Panc1 (cell line): ENCODE measurements at places on chromosomes 5 and 9.

- DNase-seq: no peak
Measured at GRCh38 chr5:1757511-1757910, 42.1 kb downstream of the MRPL36 start.

- no peak for DNase-seq
Measured at GRCh38 chr5:37088009-37088408, 161.2 kb downstream of the CPLANE1 start.

DNA sequence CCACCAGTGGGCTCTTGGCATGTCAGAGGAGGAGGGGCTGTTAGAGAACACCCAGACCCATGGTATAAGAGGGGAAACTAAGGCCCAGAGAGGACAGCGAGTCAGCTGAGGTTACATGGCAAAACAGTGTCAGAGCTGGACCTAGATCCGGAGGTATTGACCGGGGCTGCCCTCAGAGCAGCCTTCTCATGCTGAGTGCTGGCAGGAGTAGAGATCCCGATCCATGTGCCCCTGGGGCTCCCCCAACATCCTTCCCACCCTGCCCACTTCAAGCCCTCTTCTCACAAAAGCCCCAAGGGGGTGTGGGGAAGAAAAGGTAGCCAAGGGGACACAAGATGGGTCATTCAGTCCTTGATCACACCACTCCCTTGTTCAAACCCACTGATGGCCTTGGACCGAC, 19.9 kb downstream of the CSF1R start:
- DNase-seq: no peak

DNA sequence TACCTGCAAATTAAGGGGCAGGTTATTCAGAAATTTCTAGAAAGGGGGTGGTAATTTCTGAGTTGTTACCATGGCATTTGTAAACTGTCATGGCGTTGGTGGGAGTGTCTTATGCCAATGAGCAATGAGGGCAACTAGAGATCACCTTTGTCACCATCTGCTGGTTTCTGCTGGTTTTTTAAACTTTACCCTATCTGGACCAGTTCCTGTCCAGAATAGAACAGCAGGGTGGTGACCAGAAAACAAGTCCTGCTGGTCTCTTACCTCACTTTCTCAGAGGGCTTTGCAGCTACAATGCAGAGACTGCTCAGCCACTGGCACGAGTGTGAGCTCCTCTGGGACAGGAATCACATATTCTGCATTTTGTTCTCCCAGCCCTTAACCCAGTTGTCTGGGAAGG, 51.4 kb downstream of the FAM114A2 start:
- no peak for DNase-seq

DNA sequence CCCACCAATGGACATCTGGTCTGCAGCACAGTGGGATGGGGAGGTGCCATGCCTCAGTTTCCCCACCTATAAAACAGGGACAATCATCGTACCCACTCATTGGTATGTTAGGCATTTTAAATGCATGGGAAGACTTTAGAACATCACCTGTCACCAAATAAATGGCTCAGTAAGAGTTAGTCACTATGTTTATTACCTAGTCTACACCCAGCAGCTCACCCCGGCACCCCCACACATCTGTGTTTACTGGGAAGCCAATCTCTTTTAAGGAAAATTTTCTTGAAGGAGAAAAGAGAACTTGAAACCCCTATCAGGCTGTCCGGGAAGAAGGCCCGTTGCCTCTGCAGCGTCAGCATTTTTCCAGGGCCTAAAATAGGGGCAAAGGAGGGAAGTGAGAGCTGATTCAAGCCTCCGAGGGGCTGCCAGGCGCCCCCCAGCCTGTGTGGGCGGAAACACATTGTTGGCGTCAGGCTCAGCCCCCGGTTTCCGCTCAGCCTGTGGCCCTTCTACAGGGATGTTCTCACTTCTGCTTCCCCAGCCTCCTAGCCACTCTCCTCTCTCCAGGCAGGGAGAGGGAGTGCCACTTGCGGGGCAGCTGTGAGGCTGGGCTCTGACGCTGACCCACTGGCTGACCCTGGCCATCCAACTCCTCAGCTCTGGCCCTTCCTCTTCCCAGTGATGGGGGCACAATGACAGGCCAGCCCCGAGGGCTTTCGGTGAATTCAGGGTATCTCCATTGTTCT, 4.6 kb downstream of the CSF1R start:
- DNase-seq: no peak

GRCh38 chr9:124835026-124835557, 18.2 kb upstream of the WDR38 start:
- no peak for DNase-seq

DNA sequence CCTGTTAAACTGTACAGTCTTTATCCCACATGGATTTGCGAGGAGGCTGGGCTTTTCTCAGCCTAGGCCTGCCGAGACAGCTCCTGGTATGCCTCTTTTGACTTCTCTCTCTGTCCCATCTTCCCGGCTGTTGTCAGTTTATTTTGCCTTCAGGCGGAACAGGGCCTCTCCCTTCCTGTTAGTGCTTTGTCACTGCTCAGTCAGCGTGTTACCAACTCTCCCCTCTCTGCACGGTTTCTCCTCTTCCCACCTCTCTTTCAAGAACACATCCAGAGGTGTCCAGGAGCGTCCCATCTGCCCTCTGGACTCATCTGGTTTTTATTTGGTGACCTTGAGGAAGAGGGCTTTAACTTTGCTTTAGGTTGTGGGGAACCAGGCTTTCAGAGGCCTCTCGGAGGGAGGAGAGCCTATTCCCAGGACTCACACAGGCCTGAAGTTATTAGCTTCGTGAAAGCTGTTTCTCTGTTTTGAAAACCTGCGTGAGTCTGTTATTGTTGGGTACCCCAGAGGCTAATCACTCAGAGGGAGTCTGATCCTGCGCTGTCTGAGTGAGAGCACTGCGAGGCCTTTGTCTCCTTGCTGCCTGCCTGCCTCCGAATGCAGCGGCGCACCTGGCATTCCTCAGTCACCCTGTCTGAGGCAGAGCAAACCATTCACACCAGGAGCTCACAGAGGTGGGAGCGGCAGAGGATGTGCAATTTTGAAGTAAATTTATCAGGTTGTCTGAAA, 234.4 kb upstream of the MPDZ start:
- DNase-seq: no peak
